ENCODE measurements at places on chromosomes 12 and 14.

DNA sequence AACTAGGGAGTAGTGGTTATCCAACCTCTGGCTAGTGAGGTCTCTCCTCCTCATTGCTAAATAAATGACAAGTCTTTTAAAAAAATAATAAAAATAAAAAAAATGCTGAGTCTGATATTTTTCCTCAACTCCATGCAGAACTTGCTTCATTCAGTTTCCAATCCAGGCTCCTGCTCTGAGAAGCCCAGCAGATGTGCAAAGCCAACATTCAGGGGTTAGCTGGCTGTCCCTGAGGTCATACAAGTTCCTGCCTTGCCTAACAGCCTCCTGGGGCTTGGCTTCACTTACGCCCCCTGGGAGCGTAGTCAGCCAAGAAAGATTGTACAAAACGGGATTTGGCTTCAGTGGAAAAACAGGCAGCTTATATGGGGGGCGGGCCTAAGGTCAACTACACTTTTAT, 23.3 kb downstream of the RTRAF start:
- DNase-seq, result no peak

DNA sequence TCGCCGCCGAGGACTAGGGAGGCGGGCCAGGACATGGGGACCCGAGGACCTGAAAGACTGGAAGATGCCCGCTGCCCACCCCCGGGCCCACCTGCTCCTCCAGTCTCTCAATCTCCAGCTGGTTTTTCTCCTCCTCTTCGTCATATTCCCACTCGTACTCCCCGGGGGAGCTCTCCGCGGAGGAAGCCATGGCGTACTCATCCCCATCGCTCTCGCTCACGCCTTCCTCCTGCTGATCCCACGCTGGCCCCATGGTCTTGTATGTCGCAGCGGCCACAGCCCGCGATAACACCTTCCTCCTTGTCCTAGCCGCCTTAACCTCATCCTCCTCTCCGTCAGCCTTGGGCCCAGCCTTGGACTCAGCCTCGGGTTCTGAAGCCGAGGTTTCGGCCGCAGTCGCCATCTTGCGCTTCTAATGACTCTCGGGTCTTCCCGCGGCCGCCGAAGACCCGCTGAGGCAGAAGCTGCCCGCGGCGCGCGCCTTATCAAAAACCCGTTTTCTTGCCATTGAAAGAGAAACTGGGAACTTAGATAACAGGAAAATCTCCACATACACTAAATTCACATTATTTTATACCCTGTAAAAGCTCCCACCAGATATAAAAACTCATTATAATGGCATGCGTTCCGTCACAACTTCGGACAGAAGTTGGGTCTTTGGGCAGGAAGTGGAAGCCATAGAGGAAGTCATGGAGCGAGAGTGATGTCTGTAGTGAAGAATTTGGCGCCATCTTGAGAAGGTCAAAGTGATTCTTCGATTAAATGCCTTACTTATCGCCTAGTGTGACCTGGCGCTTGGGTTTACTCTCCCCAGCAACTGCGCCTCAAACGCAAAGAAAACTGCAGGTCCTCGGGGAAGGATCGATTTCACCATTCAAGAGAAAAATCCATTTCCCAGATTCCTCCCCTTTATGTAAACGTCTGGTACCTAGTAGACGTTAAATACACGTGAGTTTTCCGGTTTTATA, at the start of gene SART3:
Gene SART3, minus strand, starts transcription at position 422 of the 968 bp plus-strand sequence. Its CDS starts 19 bp downstream, at position 403.
- DNase-seq, result peak; percentile 89

GRCh38 chr12:20410734-20411133, 42.4 kb downstream of the PDE3A start:
- DNase-seq, result no peak

GRCh38 chr14:61326847-61327246, 5.5 kb downstream of the PRKCH start:
- no peak for DNase-seq

DNA sequence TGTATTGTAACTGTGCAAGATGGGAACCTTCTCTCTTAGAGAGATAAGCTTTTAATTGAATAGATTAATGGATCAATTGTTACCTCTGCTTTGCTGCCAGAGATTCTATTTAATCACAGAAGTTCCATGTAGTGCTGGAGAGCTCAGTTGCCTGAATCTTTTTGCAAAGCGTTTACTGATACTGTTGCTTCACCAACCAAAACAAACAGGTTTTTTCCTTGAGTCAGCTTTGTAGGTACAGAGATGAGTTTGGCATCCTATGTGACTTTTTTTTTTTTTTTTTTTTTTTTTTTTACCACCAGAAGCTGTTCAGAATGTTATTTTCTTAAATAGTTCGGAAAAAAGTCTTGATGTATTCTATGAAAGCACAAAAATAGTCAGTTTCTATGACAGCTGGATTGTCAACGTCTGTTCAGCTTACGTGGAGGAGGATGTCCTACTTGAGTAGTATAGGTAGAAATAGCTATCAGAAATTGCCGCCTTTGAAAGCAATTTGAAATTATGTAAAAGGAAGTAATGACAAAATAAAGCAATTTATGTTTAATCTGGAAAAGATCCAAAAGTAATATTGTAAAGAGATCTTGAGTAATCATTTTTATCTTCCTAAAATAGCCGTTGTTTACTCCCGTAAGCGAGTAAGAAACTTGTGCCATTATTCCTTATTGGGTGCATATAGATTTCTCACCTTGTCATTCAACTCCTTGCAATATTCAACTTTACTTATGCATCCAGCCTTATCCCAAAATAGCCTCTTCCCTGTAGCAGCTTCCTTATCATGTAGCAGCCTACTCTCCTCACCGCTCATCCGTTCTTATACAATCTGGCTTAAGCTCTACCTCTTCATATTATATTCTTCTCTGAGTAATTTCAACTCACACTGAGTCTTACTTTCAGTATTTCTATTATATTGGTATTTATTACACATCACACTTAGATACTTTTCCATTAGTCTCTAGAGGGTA, 5.2 kb downstream of the LRRK2 start:
- DNase-seq, result no peak

- DNase-seq, result no peak
Measured at GRCh38 chr14:36717363-36717762, 55.7 kb downstream of the PAX9 start.

DNA sequence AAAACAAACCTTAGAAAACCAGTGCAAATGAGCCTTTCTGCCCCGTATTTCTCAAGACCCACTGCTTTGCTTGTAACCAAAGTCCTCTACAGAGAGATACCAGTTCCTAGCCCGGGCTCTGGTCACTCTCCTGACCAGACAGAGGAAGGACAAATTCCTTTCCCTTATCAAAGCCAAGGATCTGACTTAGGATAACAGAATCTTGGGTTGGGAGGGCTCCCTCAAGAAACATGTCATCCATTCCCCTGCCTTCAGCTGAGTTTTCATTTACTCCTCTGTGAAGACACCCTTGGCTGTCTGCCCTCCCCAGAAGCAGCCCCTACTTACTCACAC, 116.0 kb upstream of the PARP11 start:
- DNase-seq, result no peak

- no peak for DNase-seq
Measured at GRCh38 chr14:61638595-61639387, 56.5 kb upstream of the HIF1A start.

DNA sequence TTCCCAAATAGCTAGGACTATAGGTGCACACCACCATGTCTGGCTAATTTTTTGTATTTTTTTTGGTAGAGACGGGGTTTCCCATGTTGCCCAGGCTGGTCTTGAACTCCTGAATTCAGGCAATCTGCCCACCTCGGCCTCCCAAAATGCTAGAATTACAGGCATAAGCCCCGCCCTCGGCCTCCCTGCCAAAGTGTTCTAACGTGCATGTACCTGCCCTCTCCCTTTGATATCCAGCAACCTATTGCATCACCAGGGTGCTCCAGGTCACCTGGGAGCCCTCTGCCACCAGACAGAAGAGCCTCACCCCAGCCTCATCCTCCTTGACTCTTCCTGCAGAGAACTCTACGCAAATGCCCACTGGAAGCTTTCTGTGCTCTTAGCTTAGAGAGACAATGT, 2.2 kb upstream of the EML1 start:
- no peak for DNase-seq

DNA sequence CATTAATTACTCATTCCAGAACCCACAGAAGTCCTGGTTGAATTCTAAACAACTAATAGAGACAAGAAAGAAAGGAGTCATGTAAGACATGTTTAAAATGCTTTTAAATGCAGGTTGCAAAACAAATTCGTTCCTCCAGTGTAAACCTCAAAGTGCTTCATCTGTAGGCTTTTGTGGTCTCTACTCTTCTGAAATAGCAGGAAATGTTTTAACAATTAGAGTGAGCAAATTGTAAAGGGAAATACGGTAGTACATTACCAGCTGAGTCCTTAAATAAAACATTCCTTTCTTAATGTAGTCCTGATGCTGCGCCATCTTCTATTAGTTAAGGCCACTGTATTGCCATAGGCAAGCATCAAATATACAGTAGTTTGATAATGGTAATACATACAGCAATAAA, 1934.2 kb upstream of the SEL1L start:
- DNase-seq, result no peak

DNA sequence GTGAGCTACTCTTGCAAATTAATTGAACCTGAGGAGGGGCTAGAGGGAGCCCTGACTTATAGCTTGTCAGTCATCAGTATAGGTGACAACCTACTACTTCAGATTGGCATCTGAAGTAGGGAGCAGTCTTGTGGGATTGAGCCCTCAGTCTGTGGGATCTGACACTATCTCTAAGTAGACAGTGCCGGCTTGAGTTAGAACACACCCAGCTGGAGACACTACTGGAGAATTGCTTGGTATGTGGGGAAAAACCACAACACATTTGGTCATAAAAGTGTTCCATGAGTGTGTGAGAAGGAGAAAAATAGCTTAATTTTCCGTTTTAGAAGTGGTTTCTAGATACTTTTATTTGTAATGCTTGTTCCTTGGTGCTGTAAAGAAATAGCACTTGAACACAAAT, 30.5 kb upstream of the DDHD1 start:
- DNase-seq, result no peak

- DNase-seq, result no peak
Measured at GRCh38 chr14:66341239-66341638, 144.9 kb upstream of the CCDC196 start.

DNA sequence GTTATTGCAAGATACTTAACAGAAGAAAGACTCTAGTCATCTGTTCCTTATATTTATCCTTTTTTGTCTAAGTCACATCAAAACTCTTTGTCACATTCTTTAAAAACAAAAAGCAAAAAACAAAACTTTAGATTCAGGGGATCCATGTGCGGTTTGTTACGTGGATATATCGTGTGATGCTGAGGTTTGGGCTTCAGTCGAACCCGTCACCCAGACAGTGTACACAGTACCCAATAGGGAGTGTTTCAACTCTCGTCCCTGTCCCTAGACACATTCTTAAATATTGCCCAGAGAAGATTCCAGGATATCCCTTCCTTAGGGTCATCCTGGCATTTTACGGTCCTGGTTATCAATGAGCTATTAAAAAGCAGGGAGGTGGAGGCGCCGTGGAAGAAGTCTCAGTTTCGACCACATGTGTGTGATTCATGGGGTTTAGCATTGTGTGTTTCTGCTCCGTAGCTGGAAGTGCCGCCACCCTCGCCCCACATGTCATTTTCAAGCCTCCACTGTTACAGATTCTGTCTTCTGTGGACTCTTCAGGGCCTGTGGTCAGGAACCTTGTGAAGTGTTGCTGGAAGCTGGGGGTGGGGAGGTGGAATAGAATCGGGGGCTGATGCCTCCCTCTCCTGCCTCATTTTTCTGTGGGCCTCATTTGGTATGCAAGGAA, 19.9 kb downstream of the CCND2 start:
- no peak for DNase-seq

GRCh38 chr12:18939051-18939450, 190.5 kb upstream of the PLEKHA5 start:
- DNase-seq, result no peak

- DNase-seq, result peak; percentile 33
Measured at GRCh38 chr14:25042362-25043299, 7.3 kb downstream of the STXBP6 start.

GRCh38 chr12:110141389-110141788, 17.2 kb downstream of the IFT81 start:
- no peak for DNase-seq

DNA sequence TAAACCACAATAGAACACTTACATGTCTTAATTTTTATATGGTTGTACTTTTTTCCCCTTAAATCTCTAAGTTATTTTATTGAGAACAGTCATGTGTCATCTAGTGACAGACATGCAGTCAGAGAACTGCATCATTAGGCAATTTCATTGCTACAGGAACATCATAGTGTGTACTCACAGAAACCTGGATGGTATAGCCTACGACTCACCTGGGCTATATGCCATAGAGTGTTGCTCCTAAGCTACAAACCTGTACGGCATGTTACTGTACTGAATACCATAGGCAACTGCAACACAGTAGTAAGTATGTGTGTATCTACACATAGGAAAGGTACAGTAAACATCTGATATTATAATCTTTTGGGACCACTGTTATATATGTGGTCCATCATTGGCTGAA, 557.6 kb downstream of the PRKD1 start:
- DNase-seq, result no peak

GRCh38 chr14:63438065-63438757, 105.0 kb downstream of the PPP2R5E start:
- no peak for DNase-seq

- DNase-seq, result no peak
Measured at GRCh38 chr12:41466802-41467201, 278.7 kb downstream of the PDZRN4 start.

DNA sequence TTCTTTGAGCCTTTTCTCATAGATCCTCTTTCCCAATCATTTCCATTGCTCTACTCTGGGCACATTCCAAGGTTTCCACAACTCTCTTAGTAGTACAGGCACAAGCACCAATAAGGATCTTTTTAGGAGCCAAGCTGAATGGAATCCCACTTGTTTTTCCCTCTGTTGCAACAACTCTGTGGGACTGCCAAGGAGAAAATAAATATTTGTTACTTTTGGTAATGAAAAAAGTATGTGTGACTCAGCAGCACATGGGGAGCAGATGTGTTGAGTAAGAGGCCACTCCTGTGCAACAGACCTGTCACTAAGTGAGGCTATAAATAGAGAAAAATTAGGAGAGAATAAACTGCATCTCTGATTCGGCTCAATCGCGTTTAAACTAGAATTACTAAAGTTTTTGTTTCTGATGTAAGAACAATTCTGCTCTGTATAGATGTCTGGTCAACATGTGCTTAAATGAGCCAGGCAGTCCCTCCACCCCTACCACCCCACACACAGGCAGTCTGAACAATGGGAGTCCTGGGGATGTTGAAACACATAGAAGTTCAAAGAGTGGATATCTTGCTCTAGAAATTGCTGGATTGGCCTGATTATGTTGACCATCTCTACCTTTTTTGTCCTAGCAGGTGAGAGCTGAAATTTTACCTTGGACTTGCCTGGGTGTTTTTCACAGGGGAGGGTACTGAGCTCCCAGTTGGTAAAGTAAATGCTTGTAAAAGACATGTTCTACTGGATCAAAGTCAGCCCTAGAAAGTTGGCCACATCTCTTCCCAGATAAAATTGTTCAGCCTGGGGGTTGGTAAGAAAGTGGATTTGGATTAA, 244.3 kb upstream of the NOVA1 start:
- DNase-seq, result peak; percentile 81

- DNase-seq, result no peak
Measured at GRCh38 chr12:100993916-100994450, 199.4 kb downstream of the ANO4 start.

- no peak for DNase-seq
Measured at GRCh38 chr12:29732593-29732992, 51.1 kb downstream of the TMTC1 start.
